ENCODE measurements at places on chromosomes 5 and 9.

DNA sequence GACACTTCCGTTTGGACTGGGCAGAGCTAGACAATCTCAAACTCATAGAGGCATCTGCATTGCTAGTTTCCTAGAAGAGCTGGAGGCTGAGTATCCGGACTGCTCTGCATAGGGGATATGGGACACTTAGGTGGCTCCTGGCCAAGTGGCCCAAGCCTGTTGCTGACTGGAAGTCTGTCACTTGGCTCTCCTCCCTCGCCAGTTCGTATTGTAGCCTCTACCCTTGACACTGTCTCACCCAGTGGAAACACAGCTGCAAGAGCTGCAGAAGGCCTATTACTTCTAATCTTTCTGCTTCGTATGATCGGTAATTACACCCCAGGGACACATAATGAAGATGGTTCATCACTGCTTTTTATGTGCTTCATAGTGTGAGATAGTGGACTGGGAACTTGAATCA lies 34.7 kb downstream of the ITGA1 start:
- no peak for DNase-seq

DNA sequence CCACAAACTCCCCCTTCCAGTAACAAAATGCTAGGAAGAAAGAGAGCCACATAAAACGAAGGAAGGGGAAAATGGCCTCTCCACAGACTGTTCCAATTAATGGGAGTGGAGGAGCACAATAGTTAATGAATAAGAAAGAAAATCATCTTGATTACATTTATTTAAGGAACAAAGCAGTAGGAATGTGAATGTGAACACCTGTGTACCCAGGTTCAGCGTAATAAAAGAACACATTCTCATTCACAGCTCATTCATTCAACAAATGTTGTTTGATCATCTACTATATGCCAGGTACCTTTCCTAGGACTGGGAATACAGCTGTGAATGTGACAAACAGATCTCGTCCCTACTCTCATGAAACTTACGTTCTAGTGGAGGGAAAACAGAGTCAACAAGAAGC lies 35.7 kb downstream of the SIL1 start:
- no peak for DNase-seq

DNA sequence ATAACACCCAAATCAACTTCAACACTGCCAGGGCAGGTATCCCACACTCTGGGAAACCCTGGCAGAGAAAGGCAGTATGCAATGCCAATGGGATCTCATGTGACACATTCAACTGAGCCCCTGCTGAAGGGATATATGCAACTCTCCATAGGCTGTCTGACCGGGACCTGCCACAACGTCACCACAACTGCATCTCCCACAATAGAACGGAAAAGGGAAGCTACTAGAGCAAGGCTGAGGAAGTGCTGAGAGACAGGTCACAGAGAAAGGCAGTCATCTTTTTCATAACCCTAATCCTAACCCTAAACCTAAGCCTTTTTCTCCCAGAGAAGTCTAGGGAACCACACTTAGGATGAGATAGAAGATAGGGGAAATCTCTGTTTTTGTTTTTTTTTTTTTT lies 345.9 kb upstream of the CD180 start:
- DNase-seq, result no peak

DNA sequence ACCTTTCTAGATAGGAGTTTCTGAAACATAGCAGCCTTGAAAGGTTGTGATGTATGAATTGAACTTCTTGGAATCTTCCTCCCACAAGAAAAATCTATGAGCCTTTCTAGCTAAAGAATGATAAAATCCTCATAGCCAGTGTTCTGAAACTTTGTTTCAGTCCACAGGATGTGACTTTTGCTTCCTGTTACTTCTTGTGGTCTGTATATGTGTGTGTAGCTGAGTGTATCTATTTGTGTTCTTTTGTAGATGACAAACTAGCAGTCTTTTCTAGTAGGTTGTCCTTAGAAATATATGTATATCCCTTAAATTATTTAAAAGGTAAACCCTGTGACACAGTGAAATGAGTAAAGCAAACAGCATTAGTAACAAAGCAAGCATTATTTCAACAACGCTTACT lies 188.8 kb downstream of the MRPS30 start:
- no peak for DNase-seq

- no peak for DNase-seq
Measured at GRCh38 chr5:17315710-17316221, 98.3 kb downstream of the BASP1 start.

GRCh38 chr9:95213117-95213516 lies 104.4 kb downstream of the FANCC start:
- DNase-seq, result no peak

DNA sequence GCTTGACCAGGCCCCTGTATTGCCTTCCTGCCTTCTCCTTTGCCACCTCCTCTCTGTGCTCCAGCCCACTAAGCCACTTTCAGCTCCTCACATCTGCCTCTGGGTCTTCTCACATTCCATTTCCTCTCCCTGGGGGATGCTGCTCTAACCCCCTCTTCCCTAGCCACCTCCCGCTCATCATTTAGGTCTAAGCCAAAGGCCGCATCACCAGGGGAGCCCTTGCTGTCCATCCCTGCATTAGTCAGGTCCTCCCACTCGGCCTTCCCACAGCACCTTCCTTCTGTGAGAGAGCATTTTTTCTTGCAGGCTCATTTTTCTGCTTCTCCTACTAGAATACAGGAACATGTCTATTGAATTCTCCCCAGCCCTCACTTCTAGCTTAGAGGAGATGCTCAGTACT lies 72.6 kb upstream of the GALNT10 start:
- DNase-seq, result no peak

DNA sequence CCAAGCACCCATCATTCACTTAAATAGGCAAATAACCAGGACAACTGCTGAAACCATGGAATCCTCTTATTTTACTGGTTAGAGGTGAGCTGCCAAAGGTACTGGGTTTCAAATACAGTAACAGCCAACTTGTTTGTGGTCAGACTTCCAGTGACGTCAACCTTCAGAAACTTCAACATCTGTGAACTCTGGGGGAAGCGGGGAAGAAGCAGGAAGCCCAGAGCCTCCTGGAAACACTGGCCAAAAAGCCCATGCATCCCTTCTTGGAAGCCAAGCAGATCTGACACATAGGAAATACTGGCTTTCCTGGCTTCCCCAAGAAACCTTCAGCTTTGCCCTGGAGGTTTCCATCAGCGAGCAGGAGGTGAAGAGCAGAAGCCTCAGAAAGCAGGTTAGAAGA lies 4.9 kb upstream of the FRRS1L start:
- DNase-seq, result no peak

DNA sequence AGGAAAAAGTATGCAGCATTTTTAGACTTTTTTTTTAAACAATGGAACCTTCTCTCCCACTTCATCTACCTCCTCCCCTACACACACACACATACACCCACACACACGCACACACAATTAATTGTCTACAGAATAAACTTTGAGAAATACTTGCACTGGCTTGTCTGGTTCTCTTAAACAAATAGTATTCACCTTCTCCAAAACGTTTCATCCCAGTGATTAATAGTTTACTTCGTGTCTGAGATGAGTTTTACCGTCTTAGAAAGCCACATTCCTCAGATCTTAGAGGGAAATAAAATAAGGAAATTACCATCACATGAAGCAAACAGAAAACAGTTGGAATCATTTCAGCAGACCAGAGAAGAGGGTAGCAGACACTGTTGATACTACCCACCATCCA lies 570.6 kb upstream of the CLINT1 start:
- no peak for DNase-seq

- DNase-seq, result no peak
Measured at GRCh38 chr5:96293966-96294883, 138.8 kb downstream of the PCSK1 start.

DNA sequence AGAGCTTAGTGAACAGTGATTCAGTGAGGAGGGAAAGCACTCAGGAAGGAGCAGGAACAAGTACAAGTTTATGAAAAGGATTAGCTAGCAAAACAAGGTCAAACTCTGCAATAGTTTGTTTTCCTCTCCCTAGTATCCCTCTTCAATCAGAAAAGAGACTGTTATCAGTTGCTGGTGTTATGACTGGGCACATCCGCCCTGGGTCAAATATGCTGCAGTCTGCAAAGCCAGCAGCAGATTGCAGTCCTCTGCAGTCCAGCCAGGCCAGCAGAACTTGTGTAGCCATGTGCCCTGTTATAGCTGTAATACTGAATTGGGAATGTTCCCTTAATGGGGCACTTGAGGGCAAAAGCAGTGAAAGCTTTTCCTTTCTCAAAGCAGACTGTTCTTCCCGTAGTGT lies 12.0 kb downstream of the PCDHAC2 start:
- no peak for DNase-seq

DNA sequence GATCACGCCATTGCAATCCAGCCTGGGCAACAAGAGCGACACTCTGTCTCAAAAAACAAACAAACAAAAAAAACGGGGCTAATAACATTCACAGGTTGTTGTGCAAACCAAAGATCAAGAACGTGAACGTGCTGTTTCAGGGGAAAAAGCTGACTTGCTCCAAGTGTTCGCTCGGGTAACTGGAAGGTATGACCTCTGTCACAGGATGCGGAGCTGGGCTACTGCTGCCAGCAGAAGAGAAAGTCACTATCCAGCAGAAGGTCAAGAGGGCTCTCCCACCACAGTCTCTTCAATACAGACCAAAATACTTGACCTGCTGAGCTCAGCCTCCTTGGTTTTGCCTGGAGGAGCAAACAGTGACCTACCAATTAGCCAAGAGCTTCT lies 59.7 kb downstream of the ABCA1 start:
- DNase-seq, result no peak

DNA sequence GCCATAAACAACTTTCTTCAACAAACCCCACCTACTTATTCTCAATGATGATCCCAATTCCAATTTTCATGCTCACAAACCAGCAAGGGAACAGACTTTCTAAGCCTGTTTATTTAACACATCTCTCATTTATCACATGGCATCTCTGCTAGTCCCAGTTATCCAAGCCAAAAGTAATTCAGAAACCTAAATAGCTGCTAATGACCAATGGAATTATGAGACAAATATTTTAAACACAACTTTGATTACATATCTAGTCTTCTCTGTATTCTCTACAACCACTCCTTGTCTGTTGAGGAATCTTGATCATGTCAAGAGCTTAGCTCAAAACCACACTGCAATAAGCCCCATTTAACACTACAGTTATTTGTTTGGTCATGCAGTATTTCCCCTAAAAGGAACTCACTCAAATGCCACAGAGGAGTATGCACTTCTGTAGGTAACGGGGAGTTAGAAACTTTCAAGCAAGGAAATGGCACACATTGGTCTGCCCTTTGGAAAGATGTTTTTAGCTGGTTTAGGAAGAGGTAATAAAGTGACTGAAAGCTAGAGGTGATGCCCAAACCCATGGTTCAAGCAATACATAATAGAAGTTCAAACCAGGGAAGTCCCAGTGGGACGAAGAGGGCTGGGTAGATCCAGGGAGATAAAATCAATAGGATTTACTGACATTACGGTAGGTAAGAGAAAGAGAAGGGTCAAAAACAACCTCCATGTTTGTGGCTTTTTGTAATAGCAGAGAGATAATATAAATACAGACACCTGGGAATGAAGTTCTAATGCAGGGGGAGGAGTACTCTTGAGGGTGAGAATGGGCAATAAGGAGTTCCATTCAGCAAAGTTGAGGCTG lies 42.1 kb upstream of the HTR4 start:
- no peak for DNase-seq

- DNase-seq, result no peak
Measured at GRCh38 chr9:34503406-34503805, 19.4 kb downstream of the ENHO start.

GRCh38 chr5:8500426-8500825 lies 631.5 kb downstream of the MTRR start:
- DNase-seq, result no peak

GRCh38 chr9:97468658-97469448 lies 32.6 kb upstream of the TMOD1 start:
- DNase-seq, result peak; percentile 59

DNA sequence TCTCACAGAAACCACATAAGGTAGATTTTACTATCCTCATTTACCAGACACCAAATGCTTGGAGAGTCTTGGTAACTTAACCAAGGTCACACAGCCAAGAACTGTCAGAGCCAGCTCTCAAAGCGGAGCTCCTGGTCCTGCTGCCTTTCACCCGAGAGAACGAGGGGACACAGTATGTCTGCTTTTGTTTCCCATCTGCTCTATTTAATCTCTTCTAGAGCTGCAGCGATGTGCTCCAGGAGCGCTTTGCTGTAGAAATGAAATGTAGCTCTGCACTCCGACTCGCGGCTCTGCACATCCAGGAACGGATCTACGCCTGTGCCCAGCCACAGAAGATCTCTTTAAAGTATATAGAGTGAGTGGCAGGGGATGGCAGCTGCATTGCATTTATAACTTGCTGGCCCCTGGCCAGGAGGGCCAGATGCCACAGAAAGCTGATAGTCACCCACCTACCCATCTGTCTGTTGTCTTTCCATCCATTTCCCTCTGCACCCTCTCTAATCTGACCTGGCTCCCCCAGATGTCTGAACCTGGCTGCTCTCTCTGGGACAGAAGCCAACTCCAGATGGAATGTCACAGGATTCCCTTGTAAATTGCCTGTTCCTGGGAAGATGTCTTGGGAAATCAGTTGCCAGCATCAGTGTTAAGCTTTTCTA lies 21.4 kb upstream of the TRMT10B start:
- no peak for DNase-seq

DNA sequence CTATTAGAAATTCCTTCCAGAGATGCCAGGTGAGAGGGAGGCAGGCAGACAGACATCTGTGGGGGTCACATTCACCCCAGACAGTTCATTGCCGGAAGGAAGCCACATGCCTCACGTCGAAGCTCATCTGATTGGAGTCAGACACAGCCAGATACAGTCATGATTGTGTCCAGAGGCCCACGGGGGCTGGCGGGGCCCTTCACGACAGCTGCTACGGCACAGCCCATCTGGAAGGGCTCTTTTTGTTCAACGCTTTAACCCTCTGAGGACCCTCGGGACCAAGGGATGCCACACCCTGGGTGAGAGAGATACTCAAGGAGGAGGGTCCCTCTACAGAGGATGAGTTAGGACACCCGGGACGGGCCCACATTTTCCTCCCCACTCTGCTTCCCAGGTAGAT lies 31.9 kb upstream of the GABRP start:
- no peak for DNase-seq

DNA sequence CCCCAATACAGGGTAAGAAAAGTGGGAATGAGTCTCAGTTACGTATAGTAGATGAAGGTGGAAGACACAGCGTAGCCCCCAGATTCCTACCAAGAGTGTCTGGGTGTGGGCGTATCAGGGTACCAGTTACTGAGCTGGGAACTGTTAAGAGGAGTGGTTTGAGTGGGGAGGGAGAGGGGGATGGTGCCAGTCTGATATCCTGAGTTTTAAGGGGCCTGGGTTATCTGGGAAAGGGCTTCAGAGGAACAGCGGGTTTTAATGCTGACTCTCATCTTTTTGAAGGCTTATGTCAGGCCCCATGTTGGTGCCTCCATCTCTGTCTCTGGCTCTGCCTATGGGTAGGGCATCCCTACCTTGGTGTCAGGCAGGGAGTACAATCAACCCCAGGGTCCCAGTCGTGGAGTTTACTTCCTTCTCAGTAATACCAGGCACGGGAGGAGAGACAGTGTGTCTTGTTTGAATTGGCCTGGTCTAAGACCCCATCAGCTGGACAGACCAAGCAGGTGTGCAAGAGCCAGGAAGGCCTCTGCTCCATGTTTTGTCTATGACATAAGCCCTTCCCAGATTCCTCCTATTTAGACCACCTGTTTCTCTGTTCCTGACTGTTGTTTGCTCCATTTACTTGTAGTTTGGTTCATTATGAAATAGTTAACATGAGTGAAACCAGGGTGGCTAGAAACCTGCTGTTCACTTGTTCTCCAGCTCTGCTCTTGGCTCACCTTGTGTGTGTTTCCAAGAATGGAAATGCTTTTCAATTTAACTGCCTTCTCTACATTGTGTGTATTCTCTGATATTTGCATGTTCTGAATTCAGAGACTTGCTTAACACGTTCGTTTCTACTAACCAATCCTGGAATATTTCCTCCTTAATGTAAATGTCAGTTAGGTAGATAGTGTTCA lies 125.6 kb downstream of the DAB2IP start:
- DNase-seq, result no peak
